ENCODE measurements at places on chromosomes 12 and 14.

DNA sequence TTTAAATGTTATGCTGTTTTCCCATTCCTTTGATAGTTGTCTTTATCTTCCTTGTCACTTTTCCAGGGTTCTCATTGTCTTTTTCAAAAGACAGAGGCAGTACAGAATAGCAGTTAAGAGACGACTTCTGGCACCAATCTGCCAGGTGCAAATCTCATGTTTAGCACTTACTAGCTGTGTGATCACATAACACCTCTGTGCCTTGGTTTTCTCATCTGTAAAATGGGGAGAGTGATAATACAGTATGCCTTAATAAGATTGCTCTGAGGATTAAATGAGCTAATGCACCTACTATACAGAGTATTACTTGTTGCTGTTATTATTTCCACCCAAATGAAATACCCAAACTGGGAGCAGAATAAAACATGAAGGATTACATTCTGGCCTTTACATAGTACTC, 4.8 kb downstream of the GPR135 start:
- DNase-seq, result no peak

- DNase-seq, result no peak
These were observed 143.7 kb upstream of the DIO2 start for GRCh38 chr14:80354860-80355581.

DNA sequence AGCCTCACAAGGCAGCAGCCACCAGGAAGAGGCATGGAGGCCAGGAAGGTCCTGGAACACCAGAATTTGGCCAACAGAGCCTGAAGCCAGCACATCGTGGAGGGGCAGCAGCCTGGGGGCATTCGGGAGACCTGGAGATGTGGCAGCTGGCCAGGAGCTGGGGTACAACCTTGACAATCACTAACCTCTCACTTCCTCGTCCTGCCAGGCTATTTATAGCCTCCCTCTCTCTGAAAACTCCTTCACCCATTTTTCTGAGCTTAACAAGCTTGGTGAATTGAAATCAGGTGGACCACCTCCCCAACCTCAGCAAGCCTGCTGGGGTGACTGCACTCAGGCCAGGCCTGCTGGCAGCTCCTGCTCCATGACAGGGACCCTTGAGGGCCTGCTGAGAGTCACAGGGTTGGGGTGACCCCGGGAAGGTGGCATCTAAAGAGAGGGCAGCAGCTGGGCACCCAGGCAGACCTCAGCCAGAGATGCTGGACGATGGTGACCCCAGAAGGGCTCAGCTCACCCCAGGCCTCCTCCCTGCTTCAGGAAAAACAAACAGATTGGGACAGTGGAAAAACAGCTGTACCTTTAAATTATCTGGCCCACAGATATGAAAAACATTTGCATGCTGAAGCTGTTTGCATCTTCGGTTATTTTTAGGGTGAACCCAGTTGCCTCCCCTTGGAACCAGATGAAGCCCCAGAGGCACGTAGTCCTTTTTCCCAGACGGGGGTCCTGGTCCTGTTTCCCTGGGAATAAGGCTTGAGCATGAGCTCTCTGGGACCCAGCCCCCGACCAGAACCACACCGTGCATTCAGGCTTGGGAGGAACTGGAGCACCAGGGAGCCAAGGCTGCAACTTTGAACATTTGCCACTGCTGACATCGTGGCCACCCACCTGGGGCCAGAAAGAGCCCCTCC, 67.0 kb downstream of the PITPNM2 start:
- DNase-seq, result no peak

DNA sequence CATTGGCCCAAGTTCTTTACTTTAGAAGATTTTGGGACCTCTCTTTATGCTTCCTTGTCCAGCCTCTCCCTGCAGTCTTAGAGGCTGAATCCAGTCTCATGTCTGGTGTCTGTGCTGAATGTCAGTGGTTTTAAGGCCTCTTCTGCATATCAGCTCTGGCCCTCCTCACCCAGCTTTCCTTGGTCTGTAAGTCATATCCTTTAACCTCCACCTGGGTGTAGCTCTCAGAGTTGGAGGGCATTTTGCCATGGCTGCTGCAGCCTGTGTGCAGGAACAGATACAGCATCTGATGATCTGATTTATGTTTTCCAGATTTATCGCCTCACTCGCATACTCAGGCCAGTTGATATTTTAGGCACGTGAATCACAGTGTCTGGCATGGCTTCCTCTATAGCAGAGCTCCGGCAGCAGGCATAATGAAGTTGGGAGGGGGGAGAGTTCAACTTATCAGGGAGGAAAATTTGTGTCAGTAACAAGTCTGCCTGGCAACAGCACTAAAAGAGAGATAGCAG, 335.0 kb downstream of the PCNX1 start:
- no peak for DNase-seq

DNA sequence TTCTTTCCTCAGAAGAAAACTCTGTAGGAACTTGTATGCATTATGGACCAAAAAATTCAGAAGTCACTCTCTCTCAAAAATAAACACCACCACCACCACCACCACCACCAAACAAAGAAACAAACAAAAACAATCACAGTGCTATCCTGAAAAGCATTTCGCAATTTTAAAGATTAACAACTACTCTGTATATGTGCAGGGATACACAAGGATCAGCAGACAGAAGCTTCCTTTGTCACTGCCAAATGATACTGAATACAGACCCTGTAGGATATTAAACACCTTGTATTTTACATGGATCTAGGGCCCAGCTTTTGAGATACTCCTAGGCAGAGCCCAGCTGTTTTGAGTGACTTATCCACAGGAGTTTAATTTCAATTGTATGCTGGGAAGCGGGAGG, 31.7 kb downstream of the ATP2B1 start:
- no peak for DNase-seq

DNA sequence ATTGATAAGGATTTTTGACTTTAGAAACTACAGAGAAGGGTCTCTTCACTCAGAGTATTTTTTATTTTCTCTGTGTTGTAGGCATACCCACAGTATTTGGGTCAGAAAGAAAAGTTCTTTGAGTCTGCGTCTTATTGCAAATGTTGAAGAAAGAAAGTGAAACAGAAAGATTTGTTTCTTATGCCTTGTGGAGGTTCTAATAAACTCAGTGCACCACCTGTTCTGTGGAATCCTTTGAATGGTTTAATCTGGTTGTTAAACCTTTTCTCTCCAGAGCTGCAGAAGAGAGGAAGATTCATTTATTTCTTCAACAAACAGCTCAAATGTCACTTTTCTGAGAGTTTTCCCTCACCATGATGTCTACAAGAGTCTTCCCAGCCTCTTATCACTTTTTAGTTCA, 146.6 kb upstream of the PLEKHG7 start:
- DNase-seq, result no peak

- DNase-seq, result no peak
These were observed 58.4 kb downstream of the ATP2B1 start for GRCh38 chr12:89650239-89650638.

- no peak for DNase-seq
These were observed 11.9 kb downstream of the ARL6IP4 start for GRCh38 chr12:122992386-122992785.

DNA sequence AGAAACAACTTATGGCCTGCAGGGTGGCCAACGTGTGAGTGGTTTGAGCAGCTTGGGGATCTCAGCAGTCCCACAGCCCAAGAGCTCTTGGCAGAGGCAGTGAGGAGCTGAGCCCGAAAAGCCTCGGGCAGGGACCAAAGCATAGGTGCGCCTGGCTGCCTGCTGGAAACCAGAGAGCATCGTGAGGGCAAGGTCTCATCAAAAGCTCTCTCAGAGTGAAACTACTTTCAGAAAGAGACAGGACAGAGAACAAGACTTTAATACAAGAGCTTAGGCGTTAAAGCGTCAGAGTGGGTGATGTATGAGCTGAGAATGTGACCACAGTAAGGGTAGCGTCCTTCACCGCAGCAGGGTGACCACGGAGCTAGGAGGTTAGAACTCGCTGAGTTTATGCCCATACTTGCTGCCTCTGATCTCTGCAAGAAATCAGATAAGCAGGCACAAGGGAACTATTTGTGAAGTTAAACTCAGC, 30.8 kb downstream of the LGMN start:
- no peak for DNase-seq

GRCh38 chr14:53306267-53306721, 153.2 kb upstream of the DDHD1 start:
- DNase-seq, result no peak

DNA sequence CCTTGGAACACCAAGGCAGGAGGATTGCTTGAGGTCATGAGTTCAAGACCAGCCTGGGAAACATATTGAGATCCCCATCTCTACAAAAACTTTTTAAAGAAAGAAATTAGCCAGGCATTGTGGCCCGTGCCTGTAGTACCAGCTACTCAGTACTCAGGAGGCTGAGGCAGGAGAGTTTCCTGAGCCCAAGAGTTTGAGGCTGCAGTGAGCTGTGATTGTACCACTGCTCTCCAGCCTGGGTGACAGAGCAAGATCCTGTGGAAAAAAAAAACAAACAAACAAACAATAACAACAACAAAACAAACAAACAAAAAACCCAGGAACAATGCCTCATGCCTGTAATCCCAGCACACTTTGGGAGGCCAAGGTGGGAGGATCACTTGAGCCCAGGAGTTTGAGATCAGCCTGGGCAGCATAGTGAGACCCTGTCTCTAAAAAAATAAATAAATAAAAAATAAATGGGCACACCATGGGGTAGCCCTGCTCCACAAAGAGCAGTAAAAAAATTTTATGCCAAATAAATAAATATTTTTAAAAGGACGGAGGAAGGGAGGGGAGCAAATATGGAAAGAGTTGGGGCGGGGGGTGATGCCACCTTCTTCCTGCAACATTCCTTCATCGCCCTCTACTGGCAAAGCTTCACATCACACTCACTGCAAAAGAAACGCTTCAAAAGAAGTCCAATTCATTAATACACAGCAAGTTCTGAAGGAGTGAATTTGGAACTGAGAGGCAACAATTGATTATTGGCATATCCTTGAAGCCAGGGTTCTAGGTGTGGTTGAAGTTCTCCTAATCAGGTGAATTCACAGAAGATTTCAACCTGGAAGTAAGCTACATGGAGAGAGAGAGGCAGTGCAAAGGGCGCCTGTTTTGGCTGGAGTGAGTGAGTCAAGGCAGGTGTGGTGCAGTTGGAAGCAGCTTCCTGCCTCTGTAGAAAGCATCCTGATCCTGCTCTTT, 8.8 kb upstream of the GNPTAB start:
- peak; percentile 75 for DNase-seq
